ENCODE measurements at places on chromosomes 7 and 10. TPM values are rescaled to one million over a fixed set of nuclear protein-coding genes. Genes with fewer than 3 reads are reported as not detected.

- no peak for DNase-seq
Measured at GRCh38 chr10:23818484-23818883, 379.6 kb downstream of the OTUD1 start.

DNA sequence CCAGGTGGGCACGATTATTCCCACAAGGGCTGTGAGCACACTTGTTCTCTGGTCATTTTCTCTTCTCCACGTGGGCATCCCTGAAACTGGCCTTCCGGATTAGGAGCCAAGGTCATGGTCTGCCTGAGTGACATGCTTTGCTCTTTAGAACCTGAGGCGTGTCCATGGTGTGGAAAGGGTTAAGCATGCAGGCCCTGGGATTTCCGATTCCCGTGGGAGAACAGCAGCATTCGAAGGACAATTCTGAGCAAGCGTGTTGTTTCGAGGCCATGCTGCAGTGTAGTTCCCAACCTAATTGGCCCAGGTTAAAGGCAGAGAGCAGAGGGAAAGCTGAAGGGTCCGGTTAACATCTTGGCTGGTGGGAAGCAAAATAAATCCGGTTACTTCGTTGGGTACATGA is 245.9 kb downstream of the SKAP2 start:
- DNase-seq, result no peak

DNA sequence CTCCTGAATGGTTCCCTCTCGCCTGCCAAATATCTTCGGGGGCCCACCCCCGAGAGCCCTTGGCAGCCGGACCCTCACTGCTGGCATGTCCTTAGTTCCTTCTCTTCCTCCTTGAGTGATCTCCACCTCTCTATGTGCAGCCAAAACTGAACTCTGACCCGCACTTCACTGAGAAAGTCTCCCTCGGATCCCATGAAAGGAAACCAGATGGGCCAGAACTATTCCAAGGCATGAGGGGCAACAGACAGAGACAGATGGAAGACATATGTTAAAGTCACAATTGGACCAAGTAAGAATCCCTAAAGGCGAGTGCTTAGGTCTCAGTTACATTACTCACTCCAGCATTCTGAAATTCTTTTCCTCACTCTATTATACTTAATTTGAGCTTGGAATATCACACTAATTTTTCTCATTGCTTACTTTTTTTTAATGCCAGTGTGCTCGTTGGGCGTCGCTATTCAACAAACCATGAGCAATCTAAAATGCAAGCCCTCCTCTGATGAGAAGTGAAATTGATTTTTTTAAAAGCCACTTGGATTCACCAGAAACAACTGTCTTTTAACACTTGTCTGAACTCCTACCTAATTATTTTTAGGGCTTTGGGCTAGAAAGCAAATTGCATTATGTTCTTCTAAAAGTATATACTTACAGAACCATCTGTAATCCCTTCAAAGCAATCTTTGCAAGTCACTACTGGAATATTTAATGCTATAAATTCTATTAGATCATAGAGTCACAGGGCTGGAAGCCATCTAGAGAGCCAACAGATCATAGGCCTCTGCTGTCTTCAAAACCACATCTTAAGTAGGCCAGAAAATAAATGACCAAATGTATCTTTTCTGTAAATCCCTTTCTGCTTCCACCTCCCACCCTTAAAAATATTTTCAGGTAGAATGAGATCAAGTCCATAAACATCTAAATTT is 43.3 kb upstream of the EZH2 start:
- no peak for DNase-seq

- no peak for DNase-seq
Measured at GRCh38 chr7:30980194-30980593, 16.4 kb downstream of the GHRHR start.

Gene FGL2
- 9.9 TPM for total RNA-seq

Gene TAX1BP1
- total RNA-seq, result 70.9 TPM

Data from activated CD8-positive, alpha-beta memory T cell treated with anti-CD3 and anti-CD28 coated beads, Interleukin-2, amount 10 ng/mL, durations not matched to agents 7 days and 5 days (primary cell).